CD4-positive, alpha-beta T cell (primary cell): ENCODE measurements at places on chromosomes 5 and 9.

GRCh38 chr5:157745041-157745456 lies 1.5 kb downstream of the LSM11 start:
- no peak for DNase-seq

DNA sequence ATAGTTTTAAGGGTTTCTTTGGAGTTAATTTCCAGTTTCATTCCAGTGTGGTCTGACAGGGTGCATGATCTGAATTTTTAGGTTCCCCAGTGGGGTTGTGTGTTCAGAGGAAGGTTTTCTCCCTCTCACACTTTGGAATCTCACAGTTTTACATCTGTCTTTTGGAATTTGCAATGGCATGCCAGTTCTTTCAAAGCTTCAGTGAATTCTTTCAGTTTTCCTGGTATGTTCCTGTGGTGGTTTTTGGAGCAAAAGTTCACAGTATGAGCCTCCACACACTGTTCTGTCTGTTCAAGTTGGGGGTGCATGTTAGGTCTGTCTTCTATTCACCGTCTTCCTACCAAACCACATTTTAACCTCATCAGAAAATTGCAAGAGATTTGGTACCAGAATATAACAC lies 624.2 kb downstream of the KCTD16 start:
- no peak for DNase-seq

- no peak for DNase-seq
Observed at GRCh38 chr9:8235489-8235888, 435.9 kb upstream of the DMAC1 start.

GRCh38 chr9:20524776-20525175 lies 97.5 kb downstream of the MLLT3 start:
- DNase-seq: peak; percentile 27

DNA sequence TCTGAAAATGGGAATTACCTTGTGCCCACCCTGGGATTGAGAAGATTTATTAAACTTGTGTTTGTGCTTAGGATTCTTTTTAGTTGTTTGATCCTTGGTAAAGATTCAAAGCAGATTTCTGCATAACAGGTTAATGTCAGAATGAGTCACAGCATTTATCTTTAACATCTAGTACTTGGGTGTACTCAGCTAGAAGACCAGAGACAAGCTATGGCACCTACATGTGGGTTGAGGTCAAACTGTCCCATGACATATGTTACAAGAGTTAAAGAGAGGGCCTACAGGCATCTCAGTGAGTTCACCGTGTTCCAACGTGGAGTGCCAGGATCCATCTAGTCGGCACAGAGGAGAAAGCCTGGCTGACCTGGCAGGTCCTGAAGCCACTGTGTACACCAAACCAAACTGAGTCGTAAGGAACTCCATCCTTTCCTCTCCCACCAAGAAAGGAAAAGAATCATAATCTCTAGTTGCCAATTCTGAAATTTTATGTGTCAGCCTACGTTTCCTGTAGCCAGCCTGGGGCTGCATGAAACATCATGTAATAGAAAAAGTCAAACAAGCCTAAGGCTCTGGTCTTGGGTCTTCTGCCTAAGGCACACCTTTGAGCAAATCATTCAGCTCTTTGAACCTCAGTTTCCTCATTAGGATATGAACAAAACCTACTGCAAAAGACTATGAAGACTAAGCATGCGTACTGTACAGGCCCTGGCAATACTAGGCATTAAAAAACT lies 73.7 kb downstream of the RCL1 start:
- DNase-seq: no peak

GRCh38 chr9:15961217-15961616 lies 408.4 kb downstream of the CCDC171 start:
- DNase-seq: no peak

- no peak for DNase-seq
Observed at GRCh38 chr9:122309861-122310260, 45.2 kb downstream of the MRRF start.

DNA sequence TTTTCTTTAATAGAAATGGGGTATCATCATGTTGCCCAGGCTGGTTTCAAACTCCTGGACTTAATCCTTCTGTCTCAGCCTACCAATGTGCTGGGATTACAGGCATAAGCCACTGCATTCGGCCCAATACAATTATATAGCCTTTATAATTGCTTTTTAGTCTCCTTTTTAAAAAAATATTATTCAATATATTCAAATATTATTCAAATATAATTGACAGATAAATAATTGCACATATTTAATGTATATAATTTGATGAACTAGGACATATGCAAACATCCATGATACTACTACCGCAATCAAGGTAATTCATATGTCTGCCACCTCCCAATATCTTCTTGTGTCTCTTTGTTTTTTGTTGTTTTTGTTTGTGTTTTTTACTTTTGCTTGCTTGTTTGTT lies 894.2 kb upstream of the PTPRD start:
- no peak for DNase-seq

- no peak for DNase-seq
Observed at GRCh38 chr9:86594724-86595123, 240.5 kb upstream of the TUT7 start.

GRCh38 chr5:139668064-139668880 lies 20.1 kb downstream of the CXXC5 start:
- DNase-seq: no peak

DNA sequence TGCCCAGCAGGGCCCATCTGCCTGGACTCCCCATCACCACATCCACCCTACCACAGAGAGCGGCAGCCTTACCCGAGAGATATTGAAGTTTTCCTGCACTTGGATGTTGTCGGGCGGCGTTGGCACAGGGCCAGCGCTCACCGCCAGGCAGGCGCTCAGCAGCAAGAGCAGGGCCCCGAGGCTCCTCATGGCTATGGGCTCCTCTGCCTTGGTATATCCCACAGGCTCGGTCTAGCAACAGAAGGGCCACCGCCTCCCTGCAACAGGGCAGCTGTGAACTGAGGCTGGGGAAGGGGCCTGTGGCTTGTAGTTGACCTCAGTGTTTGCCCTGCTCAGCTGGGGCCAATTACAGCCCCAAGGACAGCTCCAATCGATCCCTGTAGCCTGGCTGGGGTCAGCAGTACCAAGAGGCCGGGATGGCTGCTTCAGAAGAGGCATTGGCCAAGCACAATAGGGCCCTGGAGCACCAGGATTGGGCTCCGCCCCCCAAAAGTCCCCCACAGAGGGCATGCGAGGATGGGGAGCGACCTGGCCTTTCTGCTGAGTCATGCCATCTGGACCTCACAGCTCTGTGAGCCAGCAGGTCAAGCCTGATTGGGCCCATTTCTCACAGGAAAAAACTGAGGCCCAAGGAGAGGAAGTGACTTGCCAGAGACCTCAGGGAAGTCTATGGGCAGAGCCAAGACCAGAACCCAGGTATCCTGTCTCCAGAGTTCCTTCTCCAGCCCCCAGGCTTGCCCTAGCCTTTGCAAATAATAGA lies at the start of gene AMBP:
Gene AMBP, minus strand, starts transcription at position 280 of the 760 bp plus-strand sequence. Its CDS starts 91 bp downstream, at position 189.
- DNase-seq: no peak

DNA sequence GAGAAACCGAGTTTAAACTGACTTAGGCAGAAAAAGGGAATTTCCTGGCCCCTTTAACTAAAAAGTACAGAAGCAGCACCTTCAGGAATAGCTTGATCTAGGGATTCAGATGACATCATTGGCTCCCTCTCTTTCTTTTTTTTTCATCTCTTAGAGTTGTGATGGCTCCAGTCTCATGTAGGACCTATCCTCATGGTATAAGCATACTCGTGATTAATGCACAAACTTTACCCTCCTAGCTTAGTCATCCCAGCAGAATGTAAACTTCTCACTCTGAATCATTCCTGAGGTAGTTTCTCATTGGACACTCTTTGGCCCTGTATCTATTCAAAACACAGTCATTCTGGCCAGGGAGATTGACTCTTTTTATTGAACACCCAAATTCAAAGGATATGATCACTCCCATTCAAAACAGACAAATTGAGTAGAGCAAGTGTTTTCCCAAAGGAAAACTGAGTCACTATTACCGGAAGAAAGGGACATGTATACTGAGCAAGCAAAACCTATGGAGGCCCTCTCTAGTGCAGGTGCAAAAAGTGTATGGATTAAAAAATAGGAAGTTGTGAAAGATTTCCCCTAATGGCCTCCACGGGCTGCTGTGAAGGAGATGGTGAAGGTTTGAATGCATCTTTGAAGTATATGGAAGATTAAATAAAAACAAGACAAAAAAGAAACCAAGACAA lies 27.6 kb upstream of the SMIM23 start:
- no peak for DNase-seq

DNA sequence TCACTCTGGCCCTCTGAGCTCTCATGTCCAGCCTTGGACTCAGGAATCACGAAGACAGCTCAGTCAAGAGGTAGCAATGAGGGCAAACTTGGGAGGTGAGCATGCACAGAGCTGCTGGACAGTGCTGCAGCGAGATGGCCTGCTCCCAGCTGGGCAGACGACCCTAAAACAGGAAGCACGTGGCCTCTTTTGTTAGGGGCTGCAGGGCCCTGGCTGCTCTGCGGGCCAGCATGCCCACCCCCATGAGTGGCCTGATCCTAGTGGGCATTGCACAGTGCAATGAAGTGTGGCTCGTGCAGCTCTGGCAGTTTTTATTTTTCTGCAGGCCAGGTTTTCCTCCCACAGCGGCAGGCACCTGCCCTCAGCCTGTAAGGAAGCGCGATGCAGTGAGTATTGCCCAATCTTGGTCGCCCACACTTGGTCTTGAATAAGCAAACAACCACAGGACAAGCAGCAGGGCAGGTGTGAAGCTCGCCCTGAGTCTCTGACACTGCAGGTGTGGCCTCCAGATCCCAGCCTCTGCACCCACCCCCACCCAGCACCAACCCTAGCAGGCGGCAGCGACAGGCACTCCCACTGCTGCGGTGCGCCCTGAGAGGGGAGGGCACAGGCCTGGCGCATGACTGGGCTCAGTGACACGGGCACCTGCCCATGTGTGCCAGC lies 60.8 kb downstream of the SEMA4D start:
- peak; percentile 89 for DNase-seq

DNA sequence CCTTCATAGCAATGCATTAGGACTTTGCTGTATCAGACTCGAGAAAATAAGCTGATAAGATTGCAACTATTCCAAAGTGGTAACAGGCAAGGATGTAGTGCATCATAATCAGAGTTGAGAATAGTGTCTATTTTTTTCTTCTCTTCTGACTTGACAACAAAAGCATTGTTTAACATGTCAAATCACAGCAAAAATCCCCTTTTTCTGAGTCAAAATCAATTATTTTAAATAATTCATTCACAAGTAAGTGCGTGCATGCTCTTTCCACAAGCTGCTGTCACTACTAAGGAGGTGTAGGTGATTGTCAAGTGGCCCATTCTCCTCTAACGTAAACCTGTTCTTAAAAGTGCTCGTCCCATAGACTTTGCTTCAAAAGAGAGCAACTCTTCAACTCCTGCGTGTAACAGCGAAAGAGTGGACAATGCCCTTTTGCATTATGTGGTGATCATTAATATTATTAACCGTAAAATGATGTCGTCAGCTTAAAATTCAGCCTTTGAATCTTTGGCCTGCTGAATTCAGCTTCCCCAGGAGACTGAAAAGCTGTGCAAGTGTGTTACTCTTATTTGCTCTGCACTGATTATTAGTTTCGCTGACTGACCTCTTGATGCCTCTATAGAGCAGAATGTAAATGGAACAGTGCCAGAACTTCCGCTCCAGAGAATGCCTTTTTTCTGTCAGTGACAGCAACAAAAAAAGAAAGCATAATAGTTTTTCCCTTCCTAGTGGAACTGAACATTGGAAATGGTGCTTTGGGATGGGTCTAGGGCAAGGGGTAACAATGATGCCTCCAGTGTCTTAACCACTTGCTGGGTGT lies 680.8 kb upstream of the SEMA6A start:
- no peak for DNase-seq

GRCh38 chr5:112570708-112571444 lies 151.8 kb upstream of the EPB41L4A start:
- no peak for DNase-seq

GRCh38 chr5:44943647-44944046 lies 134.9 kb downstream of the MRPS30 start:
- no peak for DNase-seq

DNA sequence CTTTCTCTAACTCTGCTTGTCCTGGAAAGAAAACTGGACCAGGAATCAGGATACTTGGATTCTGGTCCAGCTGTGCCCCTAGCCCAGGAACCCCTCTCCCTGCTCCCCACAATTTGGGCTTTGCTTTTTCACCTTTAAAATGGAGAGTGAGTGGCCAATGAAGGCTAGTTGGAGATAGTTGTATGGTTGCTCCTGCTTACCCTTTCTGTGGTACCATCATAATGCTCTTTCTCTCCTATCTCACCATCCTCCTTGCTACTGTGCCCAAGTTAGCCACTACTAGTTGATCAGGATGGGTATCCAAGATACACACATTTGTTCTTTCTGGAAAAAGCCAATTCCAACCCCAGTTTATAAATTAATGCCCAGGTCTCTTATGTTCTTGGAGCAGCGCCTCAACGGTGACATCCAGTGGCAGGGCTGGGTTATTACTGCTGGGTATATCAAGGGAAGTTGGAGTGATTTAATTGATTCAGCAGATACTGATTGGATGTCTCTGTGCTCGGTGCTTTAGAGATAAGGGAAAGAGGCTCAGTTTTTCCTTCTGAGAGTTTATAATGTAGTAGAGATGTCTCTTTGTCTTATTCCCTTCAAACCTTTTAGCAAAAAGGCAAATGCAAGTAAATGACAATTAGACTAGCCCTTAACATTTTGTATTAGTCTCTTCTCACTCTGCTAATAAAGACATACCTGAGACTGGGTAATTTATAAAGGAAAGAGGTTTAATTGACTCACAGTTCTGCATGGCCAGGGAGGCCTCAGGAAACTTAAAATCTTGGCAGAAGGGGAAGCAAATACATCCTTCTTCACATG lies 38.5 kb downstream of the FAXDC2 start:
- DNase-seq: peak; percentile 61

- no peak for DNase-seq
Observed at GRCh38 chr9:16619914-16620520, 250.5 kb downstream of the BNC2 start.

- DNase-seq: no peak
Observed at GRCh38 chr9:133163504-133164172, at the start of gene GBGT1. Gene GBGT1 (minus strand): TSS chr9:133163914. CDS start chr9:133162412, 1,502 bp downstream.

DNA sequence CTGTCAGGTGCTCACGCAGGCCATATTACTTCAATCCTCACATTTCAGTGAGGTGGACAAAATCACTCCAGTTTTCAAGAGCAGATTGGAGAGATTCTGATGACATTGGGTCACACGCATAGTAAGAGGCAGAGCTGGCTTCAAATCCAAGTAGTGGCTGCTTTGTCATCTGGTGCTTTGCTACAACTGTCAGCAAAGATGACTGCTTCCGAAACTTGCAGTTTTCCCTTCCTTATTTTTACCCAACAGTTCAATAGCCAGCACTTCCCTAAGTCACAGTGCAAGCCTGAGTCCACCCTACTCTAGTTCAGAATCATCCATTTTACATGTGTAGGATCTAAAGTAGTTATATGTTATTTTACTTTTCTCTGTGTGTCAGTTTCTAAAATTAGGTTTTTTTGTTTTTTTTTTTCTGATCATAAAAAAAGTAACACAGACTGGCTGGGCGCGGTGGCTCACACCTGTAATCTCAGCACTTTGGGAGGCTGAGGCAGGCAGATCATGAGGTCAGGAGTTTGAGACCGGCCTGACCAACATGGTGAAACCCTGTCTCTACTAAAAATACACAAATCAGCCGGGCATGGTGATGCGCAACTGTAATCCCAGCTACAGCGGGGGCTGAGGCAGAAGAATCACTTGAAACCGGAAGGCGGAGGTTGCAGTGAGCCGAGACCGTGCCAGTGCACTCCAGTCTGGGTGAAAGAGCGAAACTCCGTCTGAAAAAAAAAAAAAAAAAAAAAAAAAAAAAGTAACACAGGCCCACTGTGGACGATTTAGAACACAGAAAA lies 49.6 kb downstream of the ANKDD1B start:
- DNase-seq: no peak
